Activated CD4-positive, alpha-beta T cell treated with anti-CD3 and anti-CD28 coated beads for 1 hour (primary cell): ENCODE measurements at places on chromosomes 12 and 14.

GRCh38 chr12:32444895-32445294 lies 45.5 kb downstream of the FGD4 start:
- DNase-seq, result no peak

GRCh38 chr12:6966351-6966750 lies 4.1 kb downstream of the PHB2 start:
- no peak for DNase-seq

GRCh38 chr12:26122681-26123481 lies 2.0 kb downstream of the BHLHE41 start:
- no peak for DNase-seq

DNA sequence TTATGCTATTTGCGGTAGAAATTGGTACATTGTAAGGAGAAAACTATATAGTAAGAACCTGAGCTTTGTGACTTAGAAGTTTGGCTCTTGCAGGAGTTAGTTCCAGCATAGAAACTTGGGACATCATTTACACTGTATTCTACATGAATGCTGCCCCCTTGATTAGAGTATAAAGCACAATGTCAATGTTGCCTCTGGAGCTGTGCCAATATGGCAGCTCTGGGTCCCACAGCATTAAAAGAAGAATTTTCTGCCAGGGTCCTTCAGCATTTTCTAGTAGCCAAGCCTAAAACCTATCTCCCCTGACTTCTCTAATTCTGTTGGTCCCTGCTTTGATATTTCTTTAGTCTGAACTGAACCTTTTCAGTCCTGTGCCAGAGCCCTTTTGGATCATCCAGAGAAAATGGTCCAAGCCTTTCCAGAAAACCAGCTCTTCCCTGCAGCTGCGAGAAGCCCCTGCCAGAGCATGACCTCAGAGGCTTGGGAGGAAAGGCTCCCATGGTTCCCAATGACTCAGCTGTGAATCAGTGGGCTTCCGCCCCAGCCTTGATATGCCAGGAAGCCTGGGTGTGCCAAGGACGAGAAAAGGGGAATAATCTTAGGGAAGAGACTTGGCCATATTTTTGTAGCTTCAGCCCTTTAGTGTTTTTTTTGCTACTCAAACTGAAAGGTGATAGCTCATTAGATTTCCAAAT lies 43.2 kb downstream of the PLEKHG7 start:
- no peak for DNase-seq

DNA sequence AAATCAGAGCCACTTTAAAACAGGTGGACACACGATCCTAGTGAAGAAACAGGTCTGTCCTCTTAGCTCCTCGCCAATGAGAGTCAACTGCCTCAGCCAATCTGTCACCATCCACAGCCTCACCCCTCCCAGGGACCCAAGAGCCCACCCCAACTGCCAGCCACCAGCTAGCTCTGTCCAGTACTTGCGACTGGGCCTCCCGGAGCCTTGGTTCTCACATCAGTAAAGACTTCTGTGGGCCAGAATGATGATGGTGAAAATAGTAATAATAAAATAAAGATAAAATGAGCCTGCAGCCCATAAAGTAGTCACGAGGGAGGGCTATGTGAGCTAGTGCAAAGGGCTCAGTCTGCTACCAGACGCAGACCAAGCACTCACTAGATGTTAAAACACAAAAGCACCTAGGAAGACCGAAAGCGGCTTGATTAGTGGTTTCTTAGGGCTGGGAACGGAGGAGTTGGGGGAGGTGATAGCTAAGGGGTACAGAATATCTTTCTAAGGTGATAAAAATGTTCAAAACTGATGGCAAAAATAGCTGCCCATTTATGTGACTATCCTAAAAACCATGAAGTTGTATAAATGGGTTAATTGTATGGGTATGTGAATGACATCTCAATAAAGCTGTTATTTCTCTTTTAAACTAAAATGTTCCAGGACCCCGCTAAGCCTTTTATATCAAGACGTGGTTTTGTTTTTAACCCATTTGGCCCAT lies 39.8 kb downstream of the ACTN1 start:
- DNase-seq, result no peak

GRCh38 chr12:108370415-108370814 lies 31.3 kb upstream of the CMKLR1 start:
- no peak for DNase-seq

DNA sequence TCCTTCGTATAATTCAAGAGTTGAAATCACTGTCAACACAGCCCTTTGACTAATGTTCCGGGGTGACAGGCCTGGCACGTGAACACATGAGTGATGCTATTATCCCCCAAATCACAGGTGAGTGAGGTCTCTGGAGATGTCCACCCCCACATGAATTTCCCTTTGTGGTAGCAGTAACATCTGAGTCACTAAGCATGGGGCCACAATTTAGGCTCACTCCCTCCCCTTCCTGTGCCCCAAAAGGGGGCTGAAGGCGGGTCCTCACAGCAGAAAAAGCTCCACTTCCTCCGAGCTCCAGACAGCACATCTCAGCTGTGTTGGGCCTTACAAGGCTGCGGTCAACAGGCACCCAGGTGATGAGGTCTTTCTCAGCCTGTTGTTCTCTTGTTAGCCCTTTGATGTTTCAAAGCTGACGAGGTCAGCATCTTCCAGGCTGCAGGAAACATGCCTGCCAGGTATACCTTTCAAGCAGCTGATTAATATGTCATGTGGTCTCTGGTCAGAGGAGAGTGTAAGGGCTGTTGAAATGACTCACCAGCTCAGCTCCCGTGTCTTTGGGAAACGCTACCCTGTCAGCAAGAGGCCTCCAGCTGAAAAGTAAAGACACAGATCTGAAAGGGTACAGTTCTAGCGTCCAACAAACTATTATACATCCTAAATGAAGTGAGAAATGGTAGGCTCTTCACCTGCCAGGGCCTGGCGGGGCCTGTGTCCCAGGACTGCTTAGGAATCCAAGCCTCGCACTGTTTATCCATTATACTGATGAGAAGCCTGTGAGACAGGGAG lies 107.3 kb downstream of the ZFP36L1 start:
- peak; percentile 70 for DNase-seq

GRCh38 chr12:129540249-129540648 lies 363.6 kb downstream of the TMEM132D start:
- DNase-seq, result no peak

DNA sequence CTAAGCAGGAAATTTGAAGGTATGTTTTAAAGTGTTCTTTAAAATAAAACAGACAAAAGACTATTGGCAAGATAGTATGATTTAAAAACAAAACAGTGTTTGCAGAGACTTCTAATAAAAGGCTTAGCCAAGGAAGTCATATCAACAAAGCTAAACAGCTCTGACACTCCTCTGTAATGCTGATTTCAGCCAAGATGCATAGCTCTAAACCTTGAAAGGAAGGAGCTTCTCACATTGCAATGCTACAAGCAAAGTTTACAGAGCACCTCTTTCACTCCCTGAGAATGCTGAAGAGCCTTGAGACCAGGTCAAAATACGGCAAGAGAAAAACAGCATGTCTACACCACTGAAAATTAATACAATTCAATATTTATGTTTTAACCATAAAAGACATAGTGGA lies 51.8 kb downstream of the PARP11 start:
- no peak for DNase-seq

- no peak for DNase-seq
These were observed 76.7 kb upstream of the RFLNA start for GRCh38 chr12:124218243-124218560.

DNA sequence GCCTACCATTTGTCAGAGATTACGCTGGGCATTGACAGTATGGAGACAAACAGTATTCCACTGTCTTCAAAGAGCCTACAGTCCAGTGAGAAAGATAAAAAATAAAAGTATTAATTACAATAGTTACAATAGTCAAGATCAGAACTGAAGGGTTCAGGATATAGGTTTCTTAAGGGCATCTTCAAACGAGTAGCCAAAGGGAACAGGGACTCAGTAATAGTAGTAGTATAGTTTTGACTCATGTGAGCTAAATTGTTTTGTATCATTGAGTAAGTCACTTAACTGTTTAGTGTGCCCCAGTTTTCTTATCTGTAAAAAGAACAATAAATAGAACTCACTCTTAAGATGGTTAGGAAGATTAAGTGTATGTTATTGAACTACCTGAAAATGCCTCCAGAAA lies 123.6 kb downstream of the METTL25 start:
- DNase-seq, result no peak

GRCh38 chr14:26138764-26139445 lies 458.9 kb downstream of the NOVA1 start:
- no peak for DNase-seq

GRCh38 chr12:7711133-7711532 lies at the start of gene DPPA3:
Gene DPPA3 (plus strand): TSS chr12:7711433. CDS start chr12:7711571, 138 bp downstream.
- no peak for DNase-seq

DNA sequence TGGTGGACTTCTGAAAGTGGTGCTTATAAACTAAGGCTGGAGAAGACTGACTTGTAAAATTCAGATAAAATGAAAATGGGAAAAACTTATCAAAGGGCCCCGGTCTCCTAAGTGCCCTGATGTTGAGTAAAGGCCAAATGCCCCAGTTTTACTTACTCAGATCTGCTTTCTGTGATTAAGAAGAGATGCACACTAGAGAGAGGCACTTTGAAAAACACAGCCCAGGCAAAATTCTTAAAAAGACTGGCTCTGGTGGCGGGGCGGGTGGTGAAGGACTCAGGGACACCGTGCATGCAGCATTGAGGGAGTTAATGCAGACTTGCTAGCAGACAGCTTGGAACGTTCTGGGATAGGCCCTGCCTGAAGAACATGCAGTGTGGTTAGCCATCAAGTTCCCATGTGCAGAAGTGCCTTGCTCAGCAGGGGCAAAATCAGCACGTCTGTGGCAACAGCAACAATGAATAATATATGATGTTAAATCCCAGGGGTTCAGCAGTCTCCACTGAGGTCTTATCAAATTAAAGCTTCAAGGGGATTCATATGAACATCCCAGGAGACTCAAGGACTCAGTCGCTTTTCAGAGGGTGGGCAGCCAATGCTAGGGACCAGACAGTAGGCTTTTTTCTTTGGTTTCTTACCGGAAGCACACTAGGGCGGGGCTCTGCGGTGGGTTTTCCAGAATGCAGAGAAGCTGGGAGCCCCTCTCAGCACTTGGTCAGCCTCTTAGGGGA lies 105.0 kb downstream of the DAD1 start:
- DNase-seq, result no peak

GRCh38 chr12:25811656-25812126 lies 146.8 kb upstream of the RASSF8 start:
- no peak for DNase-seq

DNA sequence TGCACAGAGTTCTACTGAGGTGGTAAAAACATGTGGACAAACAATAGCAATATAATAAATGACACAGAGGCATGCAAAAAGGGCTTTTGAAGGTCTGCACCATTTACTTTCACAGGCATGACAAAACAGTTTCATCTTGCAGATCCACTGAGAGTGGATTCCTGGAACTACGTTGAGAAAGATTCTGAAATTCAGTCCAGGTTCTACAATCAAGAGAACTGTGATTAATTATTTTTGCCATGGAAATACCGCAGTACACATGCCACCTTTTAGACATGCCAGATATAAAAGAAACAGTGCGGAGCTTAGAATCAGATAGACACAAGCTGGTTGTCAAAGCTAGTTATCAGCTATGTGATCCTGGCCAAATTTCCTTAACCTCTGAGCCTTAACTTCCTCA lies 4.8 kb downstream of the CSRP2 start:
- no peak for DNase-seq

- DNase-seq, result peak; percentile 3
These were observed 7.3 kb downstream of the KRT73 start for GRCh38 chr12:52611080-52611468.

DNA sequence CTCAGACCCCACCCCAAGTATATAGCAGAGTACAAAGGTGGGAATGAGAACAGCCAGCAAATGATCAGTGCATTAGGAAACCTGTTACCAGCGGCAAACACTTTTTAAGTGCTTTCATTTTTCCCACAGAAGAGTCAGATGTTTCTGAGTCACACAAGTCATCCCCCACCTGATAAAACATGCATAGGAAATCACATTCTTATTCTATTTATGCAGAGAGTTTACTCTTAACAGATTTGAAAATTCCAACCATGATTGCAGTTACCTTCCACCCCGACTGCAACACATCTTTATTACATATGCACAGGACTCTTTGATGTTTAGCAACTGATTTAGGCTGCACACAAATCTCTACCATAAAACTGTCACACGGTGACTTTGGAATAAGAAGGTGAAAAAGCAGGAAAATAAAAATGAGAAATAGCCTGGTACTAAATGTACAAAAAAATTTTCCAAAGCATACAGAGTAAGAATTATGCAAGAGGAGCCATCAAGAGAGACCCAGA lies 236.4 kb downstream of the PAWR start:
- no peak for DNase-seq

DNA sequence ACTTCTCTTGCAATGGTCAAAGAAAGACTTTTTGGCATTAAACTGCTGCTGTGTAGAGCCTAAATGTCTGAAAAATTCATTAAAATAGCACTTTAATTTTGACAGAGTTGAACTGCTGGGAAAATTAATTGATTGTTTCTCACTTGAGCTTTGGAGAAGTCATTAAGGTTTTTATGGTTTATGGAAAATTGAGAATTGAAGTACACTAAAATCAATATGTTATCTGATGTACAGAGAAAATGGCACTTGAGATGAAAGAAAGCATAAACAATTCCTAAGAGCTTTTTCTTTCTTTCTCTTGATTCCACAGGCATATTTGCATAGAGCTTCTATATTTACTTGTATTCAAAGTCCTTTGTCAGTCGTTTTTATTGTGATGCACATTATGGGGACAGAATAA lies 188.5 kb upstream of the CAND1 start:
- DNase-seq, result no peak

DNA sequence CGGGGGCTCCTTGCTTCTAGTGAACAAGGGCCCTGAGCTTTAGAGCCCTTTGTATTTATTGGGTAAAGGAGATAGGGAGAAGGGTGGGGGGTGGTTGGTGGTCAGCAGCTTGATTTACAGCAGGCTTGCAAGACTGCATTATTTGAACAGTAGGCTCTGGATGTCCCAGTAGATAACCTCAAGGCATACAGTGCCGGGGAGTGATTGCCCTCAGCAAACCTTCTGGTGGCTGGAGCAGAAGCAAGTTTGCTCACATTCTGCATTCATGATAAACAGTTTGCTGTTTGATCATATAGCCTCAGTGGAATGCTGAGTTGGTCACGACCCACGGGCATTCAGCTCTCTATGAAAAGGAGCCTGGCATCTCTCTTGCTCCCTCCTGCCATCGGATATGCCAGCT lies 16.5 kb upstream of the MAPKAPK5 start:
- no peak for DNase-seq

DNA sequence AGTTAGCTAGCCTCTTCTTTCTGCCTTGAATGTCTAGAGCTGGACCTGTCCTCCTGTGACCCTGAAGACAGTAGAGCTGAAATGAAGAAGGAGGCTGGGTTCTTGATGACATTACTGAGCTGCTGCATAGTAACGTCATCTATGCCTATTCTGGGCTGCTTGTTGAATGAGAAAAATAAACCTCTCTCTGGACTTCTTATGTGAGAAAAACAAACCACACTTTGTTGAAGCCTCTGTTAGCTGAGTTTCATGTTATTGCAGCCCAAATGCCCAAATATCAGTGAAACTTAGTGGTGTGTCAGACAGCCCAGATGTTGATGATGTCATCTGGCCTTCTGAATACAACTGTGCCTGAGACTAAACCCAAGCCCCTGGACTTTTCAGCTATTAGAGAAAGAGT lies 67.0 kb upstream of the MAX start:
- DNase-seq, result no peak
